Cortex of kidney (tissue), 1 donor: ENCODE measurements at places on chromosomes 7 and 10.

GRCh38 chr7:125605241-125605640 lies 675.6 kb upstream of the POT1 start:
- DNase-seq: no peak

DNA sequence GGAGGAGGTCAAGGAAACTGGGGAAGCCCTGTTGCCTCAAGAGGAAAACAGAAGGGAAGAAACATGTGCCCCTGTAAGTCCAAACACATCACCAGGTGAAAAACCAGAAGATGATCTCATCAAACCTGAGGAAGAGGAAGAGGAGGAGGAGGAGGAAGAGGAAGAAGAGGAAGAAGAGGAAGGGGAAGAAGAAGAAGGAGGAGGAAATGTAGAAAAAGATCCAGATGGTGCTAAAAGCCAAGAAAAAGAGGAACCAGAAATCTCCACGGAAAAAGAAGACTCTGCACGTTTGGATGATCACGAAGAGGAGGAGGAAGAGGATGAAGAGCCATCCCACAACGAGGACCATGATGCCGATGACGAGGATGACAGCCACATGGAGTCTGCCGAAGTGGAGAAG lies 82.7 kb upstream of the SAMD8 start:
- DNase-seq: no peak

GRCh38 chr10:46326971-46327370 lies 40.2 kb downstream of the ANTXRL start:
- no peak for DNase-seq

GRCh38 chr10:51564896-51565510 lies 134.4 kb downstream of the CSTF2T start:
- no peak for DNase-seq

DNA sequence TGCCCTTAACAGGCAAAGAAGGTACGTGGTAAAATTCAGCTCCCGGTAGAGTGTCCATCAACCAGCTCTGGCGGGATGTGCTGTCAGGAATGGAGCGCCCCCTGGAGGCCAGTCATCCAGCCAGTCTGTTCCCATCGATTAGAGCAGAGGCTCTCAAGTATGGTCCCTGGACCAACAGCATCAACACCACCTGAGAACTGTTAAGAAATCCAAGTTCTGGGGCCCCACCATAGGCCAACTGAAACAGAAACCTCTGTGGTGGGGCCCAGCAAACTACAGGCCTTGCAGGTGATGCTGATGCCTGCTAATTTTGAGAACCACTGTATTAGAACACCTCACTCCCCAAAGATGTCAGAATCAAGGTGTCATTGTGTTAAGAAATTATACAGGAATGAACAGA lies 109.2 kb downstream of the DPY19L1 start:
- no peak for DNase-seq

- no peak for DNase-seq
Measured at GRCh38 chr7:133629701-133630100, 376.8 kb downstream of the EXOC4 start.

DNA sequence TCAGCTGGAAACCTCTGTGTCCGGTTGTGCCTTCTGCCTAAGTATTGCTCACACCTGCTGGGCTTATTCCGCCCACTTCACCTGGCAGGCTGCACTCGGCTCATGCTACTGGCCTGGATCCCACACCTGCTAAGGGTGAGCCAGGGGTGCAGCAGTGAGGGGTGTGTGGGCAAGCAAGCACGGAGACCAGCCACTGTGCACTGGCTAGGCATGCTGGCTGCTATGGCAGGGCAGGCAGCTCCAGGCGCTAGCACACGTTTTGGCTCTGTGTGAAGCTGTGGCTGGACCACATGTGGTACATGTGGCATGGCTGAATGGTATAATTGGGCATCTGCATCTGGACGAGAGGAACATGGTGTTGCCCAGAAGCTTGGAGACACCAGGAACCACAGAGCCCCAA lies 940.7 kb downstream of the NRG3 start:
- DNase-seq: no peak

- no peak for DNase-seq
Measured at GRCh38 chr7:105723572-105723971, 142.3 kb upstream of the EFCAB10 start.

DNA sequence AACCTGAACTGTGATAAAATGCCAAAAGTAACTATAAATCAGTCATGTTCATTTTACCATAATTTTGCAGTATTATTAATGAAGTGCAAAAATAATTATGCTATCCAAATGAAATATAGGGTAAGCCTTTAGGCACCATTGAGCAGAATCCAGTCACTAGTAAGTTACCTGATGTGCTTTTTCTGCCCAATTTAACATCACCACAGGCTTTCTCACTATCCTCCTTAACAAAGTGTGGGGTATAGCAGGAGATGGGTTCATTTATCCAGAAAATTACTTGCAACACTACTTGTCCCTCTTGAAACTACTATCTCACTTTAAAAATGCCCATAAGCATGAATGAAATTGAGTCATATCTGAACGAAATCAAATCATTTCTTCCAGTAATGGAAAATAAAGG lies 211.0 kb downstream of the SEMA3A start:
- no peak for DNase-seq
